ENCODE measurements at places on chromosomes 11 and 22.

- DNase-seq: peak; percentile 21
These were observed 146.5 kb downstream of the CCDC34 start for GRCh38 chr11:27216270-27217149.

GRCh38 chr11:2780850-2781407 is 81.1 kb upstream of the KCNQ1OT1 start:
- DNase-seq: no peak

- peak; percentile 92 for DNase-seq
These were observed 25.4 kb downstream of the MMP20 start for GRCh38 chr11:102599642-102600261.

DNA sequence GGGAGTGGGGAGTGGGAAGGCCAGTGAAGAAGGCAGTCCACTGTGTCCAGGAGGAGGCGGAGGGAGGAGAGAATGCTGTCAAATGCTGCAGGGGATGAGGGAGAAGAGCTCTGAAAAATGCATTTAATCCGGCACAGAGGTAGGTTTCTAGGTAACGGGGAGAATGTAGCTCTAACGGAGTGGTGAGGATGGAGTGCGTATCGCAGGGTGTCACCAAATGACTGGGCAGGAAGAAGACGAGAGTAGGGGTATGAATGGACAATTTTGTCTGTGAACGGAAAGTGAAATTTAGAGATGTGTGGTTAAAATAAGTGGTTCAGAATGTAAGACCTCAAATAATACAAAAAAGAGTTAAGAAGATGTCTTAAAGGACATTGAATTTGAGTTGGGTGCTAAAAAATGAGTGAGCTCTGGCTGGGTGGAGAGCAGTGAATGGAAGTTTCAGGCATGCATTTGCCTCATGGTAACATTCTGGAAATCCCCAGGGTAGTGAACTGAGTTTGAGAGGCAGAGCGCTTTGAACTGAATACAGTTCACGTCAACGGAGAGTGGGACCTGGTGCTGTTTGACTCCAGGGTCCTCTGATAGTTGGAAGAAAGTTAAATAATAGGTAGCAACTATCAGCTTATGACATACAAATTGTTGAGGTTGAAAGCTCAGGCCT is 81.3 kb upstream of the CADM1 start:
- DNase-seq: no peak

DNA sequence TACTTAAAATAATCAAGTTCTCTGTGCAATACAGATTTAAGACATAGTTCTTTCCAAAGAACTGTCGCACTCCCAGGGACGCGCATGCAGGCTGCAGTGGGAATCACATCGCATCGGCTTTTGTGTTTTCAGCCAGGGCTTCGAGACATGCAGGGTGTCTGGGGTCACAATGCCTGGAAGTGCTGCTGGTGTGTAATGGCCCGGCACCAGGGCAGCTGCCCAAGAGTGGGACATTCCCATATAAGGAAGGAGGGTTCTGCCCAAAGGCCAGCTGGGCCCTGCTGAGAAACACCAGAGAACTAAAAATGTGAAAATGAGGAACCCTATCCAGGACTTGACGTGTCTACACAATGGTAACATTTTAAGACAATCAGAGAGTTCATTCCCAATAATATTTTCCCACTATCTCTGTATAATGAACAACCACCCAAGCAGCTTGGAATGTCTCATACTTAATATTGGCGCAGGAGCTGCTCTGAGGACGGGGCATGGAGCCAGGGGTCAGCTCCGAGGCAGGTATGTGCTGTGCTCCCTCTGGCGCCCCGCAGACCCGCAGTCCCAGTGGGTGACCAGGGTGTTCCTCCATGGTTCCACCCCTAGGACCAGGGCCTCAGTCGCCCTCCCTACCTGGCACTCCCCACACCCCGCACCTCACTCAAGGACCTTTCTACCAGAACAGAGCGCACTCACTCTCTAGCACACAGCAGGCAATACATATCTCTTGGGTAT is 11.3 kb downstream of the MCAT start:
- no peak for DNase-seq

GRCh38 chr11:62879235-62879978 is 1.3 kb upstream of the SLC3A2 start:
- no peak for DNase-seq

- no peak for DNase-seq
These were observed 11.9 kb downstream of the SLC25A18 start for GRCh38 chr22:17575151-17575550.

- DNase-seq: peak; percentile 90
These were observed 94.2 kb downstream of the ABTB2 start for GRCh38 chr11:34263441-34264091.

DNA sequence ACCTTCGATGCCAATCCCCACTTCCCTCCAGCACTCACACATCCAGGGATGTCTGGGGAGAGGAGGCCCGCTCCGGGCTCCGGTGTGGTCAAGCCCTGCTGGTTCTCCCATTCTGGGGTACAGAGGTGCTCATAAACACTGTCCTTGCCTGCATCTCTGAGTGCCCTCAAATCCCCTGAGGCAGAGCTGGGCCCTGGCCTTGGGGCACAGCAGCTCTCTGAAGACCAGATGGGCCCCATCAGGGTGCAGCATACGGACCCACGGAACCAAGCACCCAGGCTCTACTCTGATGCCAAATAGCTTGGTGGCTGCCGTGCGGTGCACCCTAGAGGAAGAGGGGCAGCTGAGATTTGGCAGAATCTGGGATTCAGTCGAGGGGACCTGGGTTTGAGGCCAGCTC is 35.7 kb upstream of the NNMT start:
- no peak for DNase-seq

DNA sequence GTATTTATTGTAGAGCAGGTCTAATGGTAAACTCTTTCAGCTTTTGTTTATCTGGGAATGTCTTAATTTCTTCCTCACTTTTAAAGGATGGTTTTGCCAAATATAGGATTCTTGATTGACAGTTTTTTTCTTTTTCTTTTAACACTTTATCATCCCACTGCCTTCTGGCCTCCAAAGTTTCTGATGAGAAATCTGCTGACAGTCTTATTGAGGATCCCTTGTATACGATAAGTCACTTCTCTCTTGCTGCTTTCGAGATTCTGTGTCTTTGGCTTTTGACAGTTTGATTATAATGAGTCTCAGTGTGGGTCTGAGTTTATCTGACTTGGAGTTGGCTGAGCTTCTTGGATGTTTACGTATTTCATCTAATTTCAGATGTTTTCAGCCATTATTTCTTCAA is 6.7 kb upstream of the TSKU start:
- DNase-seq: no peak

DNA sequence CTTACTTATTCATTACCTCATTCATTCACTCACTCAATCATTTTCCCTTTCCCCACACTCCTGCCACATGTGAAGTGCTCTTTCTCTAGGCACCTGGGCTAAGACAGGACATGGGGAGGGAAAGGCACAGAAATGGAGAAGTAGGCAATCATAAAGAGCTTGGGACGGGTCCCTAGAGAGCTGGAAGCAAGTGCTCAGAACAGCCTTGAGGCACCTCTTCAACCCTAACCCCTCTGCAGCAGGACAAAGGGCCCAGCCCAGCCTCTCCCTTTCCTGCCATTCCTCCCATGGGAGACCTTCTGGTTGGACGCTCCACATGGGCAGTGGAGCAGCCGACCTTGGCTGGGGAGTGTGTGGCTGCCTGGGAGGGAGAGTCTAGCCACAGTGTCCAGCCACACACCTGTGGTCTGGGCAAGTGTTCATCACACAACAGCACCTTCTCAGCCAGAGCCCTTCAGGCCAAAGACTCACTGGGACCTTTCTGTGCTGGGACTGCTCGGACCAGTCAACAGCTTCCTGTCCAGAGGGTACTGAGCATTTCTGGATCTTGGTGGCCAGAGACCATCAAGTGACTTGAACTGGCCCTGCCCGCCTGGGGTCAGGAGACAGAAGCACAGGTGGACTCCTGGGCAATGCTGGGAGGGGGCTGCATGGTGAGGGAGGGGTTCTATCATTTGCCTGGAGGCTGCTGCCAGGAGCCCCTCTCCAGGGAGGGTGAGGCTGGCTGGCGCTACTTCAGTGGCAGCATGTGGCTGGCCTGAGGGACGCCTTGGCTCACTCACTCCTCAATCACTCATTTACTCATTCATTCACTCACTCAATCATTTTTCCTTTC is 1.0 kb upstream of the MUC5AC start:
- no peak for DNase-seq

DNA sequence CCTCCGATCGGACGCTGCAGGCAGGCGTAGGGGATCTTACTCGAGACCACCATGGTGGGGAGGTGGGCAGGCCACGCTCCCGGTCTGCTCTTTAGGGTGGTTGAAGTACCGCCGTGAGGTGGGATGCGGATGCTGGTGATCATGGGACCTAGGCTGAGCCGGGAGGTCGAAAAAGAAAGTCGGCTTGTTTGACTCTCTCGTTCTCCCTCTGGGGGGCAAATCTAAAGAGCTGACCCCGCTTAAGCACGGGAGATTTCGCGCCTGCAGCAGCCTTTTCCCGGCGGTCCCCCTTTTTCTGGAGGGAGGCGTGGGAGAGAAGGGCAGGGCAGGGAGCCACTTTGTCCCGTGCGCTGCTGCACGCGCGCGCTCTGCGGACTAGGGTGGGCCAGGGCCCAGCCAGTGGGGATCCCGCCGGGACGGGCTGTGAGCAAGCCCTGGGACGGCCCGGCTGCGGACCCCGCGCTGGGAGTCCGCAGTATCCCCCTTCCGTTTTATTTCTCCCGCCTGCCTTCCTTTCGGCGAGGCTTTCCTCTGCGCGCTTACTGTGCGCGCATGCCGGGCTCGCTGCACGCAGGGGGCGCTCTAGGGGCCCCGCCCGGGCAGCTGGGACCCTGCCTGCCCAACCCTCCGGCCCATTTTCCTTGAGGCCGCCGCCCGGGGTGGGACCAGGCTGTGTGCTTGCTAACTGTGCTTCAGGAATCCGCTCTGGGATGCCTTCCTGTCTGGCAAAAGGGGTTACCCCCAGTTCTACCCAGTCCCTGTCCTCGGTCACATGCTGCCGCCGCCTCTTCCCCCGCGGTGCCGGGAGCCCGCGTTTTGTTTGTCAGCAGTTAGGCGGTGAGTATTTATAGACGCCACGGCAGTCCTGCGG is 81.0 kb downstream of the PRR5L start:
- DNase-seq: no peak

DNA sequence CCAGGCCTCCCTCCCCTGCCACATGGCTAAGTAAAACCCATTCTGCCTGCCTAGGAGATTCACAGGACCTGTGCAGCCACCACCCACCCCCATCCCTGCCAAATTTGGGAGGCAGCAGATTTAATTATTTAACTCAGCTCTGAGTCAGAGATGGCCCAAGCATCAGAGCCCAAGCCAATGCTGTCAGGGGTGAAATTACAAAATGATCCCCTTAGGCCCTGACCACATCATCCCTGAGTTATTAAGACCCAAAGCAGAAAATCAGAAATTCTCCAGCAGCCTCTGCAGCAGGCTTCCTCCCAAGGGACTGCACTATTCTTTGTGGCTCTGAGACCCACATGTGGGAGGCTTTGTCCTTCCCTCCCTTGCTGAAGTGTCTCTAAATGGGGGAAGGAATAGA is 52.8 kb upstream of the RRAS2 start:
- DNase-seq: peak; percentile 82

DNA sequence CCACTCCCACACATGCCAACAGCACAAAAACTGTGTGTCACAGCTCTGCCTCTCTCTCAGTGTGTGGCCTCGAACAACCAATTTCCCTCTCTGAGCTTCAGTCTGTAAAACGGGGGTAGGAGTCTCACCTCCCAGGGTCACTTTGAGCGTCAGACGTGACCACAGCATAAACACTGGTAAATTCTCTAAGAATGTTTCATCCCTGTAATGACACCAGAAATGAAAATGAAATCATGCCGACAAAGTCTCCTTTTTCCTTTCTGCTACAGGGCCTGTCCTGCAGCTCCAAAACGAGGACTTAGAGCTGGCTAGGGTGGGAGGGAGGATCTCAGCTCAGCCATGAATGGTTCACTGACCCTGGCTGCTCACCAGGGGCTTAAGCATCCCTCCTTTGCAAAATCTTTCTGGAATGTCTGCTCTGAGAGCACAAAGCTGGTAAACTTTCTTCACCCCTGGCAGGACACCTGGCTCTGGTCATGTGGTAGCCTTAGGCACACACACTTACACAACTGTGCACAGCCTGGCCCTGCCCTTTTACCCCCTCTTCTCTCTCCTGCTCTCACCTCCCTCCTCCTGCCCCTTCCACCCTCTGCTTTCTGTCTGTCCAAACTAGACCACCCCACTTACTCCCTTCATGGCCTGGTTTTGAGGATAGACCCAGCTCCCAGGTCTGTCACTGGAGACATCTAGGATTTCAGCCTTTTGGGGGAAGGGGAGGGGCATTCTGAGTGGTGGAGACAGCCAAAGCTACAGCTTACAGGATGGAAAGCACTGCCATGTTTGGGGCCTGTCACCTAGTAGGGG is 12.3 kb upstream of the TSKU start:
- DNase-seq: peak; percentile 87

- no peak for DNase-seq
These were observed 47.0 kb upstream of the CLMP start for GRCh38 chr11:123241874-123242543.

DNA sequence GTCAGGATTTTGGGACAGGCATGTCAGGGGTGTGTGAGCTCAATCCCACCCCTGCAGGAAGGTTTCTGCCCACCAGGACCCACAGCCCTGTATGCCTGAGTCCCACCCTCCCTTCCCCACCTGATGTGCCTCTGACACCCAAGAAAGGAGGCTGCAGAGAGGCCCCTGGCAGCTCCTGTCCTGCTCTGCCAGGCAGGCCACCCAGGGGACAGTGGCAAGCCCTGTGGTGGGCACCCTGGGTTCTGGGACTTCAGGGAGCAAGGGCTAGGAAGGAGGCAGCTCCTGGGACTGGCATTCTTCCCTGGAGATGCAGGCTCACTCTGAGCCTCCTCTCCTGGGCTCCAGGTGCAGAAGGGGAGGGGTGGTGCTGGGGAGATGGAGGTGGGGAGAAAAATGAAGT is 234.5 kb upstream of the B3GAT1 start:
- no peak for DNase-seq

- no peak for DNase-seq
These were observed 708.1 kb downstream of the NTM start for GRCh38 chr11:132078264-132079076.

GRCh38 chr11:22407921-22408320 is 69.7 kb downstream of the SLC17A6 start:
- no peak for DNase-seq

DNA sequence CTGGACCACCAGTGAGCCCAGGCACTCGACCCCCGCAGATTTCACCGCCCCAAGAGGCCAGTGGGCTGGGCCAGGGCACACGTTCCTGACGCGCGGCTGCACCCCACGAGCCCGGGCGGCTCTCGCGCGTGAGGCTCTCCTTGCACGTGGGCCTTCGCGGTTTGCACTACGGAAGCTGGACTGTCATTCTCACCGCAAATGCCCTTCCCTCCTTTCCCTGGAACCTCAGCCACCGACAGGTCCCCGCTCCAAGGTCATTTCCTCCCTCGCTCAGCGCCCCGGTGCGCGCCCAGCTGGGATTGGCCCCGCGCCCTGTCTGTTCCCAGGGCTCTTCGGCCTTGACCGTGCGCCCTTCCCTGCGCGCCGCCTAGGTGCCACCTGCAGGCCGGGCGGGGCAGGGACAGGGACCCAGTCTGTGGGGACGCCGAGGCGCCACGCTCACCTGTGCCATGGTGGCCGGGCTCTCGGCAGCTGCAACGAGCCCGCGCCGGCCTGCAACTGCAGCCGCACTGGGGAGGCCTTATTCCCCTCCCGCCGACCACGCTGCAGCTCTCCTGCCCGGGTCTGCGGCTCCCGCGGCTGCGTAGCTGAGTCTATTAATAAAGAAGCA is 2.1 kb upstream of the CPT1A start:
- no peak for DNase-seq
